CD4-positive, alpha-beta T cell treated with Interleukin-15 for 4 hours (primary cell): ENCODE measurements at places on chromosomes 6 and 20.

DNA sequence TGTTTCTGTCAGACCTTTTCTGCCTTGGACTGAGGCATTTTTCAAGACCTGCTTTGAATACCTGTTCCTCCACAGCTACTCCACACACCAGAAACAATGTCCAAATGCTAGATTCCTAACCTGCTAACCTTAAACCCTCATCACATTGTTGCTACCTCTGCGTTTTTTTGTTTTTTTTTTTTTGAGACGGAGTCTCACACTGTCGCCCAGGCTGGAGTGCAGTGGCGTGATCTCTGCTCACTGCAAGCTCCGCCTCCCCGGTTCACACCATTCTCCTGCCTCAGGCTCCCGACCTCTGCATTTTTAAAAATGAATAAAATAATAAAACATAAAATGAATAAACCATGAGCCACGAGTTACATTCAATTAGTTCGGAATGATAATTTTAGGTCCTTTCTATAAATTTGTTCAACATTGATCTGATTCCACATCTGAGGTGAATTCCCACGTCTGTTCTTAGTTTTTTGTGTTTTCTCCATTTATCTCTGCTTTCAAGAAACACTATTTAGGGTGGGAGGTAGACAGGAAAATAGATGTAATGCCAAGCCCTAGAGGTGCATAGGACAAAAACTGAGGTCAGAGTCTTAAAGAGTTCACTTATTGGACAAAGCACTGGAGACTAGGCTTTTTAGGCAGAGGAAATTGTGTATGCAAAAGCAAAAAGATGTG lies 1.3 kb downstream of the C6orf89 start:
- DNase-seq = no peak

DNA sequence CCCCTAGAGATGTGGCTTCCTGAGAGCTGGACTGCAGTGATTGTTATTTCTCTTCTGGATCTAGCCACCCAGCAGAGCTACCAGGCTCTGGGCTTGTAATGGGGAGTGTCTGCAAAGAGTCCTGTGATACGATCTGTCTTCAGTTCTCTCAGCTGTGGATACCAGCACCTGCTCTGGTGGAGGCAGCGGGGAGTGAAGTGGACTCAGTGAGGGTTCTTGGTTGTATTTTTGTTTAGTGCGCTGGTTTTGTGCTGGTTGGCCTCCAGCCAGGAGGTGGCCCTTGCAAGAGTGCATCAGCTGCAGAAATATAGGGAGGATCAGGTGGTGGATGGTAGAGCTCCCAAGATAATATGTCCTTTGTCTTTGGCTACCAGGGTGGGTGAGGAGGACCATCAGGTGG lies 33.7 kb downstream of the PAX1 start:
- no peak for DNase-seq

DNA sequence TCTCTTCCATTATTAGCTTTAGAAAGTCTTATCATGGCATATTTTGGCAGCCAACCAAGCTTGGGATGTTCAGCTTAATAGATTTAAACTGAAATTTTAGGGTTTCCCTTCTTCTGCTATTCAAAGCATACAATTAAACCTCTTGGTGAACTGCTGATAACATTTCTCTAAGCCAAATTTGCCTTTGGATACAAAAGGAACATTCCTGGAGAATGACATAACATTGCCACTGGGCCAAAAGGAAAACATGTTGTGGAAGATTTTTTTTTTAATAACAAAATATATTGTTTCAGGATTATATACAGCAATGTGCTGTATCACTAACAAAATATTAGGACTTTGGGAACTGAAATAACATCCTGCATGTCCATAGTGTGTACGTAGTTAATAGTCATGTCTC lies 215.1 kb upstream of the TBX18 start:
- DNase-seq = no peak

DNA sequence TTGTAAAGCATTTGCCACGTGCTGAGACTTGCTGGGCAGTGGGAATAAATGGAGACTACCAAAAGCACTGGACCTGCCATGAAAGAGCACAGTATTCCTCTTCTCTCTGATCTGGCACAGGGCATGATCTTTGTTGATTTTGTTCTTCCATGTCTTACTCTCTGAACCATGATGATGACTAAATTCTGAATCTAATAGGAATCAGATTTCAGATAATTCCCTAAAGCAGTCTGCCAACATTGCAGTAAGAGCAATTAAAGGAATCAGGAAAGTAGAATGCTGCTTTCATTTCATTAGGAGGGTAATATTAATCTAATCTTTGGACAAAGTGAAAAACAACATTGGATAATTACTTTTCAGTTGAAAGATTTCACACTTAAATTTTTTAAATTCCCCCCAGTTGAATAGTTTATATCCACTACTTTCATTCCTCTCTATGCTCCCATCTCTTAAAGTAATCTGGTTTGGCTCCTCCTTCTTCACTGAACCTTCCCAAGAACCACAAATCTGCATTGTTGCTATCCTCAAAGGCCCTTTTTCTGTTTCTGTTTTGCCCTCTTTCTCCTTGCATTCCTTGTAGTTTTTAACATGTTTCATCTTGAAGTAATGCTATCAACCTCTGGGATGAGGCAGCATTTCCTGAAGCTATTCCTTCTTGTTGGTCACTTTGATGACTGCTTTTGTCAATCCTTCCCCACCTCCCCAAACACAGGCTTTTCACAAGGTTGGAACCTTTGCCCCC lies 243.2 kb upstream of the TENT5A start:
- no peak for DNase-seq

DNA sequence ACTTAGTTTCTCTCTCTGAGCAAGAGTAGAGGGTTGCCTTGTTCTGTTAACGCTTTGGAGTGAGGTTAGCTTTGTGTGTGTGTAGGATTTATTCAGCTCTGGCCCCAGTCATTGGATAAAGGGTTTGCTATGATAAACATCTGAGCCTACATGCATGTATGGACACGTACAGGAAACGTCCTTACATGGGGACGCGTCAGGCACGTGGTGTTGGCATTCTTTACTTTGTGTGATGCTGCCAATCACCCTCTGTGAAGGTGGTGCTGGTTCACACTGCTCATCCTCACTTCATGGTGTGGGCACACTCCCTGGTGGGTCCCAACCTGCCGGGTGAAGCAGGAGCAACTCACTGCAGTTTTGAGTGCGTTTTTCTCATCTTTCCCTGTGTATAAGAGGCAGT lies 53.4 kb upstream of the CD93 start:
- no peak for DNase-seq

- DNase-seq = no peak
These were observed 610.2 kb upstream of the NOX3 start for GRCh38 chr6:156065849-156066248.

DNA sequence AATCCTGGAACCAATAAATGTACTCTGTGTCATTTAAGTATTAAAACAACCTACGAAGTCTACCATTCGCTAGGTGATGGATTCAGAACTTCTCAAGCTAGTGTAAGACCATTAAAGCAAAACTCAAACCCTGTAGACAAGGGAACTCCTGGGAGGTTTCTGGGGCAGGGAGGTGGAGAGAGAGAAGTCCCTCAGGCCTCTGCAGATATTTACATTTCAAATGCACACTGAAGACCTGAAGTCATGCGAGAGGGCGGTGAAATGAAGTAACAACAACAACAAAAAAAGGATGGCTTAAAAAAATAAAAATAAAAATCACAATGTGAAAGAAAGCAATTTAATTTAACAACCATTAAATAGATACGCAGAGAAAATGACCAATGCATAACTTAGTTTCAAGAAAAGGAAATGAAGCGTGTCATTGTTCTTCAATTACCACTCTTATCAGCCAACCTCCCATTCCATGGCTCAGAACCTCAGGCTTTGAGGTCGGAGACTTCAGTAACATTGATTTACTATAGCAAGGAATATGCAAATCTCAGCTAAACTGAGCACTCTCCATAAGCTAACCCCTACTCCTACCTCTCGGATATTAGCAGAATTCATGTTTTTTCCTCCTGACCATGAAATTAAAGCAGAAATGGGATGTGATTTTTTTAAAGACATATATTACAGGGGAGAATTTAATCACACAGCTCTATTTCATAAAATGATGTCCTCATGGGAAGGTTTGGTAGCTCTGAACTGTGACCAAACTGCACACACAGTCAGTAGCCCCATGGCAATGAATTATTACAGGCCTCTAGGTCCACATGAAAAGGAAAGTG lies 140.6 kb downstream of the KIF16B start:
- no peak for DNase-seq

GRCh38 chr6:106470316-106470715 lies 109.8 kb downstream of the CRYBG1 start:
- no peak for DNase-seq
